GM03348 (cell line): ENCODE measurements at places on chromosomes 3 and 15.

GRCh38 chr15:42138411-42138810, 18.0 kb downstream of the PLA2G4F start:
- no peak for DNase-seq

GRCh38 chr3:142318331-142318730, 92.9 kb upstream of the GK5 start:
- peak; percentile 17 for DNase-seq

GRCh38 chr3:38690185-38690584, 40.7 kb upstream of the SCN5A start:
- DNase-seq, result no peak

- DNase-seq, result no peak
These were observed 66.2 kb downstream of the TAFA4 start for GRCh38 chr3:68866157-68866556.

GRCh38 chr3:81829937-81830336, 68.5 kb upstream of the GBE1 start:
- DNase-seq, result no peak

DNA sequence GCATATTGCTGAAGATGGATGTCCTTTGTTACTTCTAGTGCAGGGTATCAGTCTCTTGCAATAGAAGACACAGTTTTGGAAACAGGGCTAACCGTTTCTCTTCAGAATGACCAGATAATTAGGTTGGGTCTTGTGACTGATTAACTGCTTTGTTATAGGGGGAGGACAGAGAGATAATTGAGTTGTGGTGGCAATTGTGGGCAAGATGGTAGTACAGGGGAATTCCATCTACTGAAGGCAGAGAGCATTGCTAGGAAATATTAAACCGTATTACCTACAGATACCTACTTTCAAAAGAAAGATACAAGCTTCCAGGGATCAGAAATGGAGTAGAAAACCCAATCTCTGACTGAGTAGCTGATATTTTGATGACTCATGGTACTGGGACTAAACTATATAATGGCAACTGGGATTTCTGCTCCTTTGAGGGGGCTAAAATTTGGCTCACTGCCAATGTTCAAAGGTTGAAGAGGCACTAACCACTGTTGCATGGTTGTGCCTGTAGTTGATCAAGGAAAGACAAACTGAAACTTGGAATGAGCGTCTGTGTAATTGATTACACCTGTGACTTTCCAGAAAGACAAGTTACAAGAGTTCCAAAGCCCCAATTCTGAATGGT, 4.2 kb downstream of the PRR23B start:
- no peak for DNase-seq

DNA sequence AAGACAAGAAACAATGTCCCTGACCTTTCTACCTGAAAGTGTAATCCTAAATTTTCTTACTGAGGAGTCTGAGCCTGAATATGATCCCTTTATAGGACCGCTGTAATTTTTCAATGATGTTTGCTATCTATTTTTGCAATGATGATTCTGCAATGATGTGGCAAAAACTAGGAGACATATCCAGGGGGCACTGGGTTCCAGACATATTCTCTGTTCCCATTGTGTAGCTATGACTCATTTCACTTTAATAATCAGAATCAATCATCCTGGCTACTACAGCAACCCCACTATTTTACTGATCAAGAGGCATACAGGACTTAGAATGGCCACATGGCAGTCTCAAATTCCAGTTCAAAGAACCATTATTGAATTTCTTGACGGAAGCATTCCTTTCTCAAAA, 85.9 kb downstream of the AQR start:
- DNase-seq, result no peak

DNA sequence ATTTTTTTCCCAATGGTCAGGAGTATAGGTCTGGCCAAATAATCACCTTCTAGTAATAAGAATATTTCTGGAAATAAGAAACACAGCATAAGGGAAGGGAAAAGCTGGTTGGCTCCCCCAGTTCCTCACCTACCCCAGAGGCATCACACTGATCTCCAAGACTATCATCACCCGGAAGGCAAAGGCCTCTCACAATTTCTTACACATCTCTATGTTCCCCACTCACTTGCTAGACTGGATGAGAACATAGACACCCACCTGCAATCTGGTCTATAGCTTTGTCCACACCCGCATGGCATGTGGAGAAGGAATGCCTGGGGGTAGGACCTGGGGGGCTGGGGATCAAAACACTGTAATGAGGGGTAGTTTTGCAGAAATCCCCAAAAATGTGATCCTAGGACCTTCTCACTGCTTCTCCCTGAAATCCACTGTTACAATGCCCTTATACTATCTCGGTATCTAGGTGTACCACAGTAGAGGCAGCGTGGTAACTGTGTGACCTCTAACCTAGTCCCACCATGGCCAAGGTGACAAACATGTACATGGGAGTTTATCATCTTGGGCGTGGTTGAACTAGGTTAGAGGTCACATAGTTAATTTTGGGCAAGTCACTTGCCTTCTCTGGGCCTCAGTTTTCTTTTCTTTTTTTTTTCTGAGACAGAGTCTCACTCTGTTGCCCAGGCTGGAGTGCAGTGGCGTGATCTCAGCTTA, 29.5 kb upstream of the NRROS start:
- DNase-seq, result no peak

GRCh38 chr3:119534296-119534695, 25.1 kb downstream of the CD80 start:
- no peak for DNase-seq

- no peak for DNase-seq
These were observed 140.5 kb upstream of the SGO1 start for GRCh38 chr3:20326541-20326940.

GRCh38 chr3:70631716-70632307, 319.4 kb upstream of the MDFIC2 start:
- no peak for DNase-seq

GRCh38 chr15:76368122-76368621, 31.6 kb downstream of the ISL2 start:
- DNase-seq, result no peak

DNA sequence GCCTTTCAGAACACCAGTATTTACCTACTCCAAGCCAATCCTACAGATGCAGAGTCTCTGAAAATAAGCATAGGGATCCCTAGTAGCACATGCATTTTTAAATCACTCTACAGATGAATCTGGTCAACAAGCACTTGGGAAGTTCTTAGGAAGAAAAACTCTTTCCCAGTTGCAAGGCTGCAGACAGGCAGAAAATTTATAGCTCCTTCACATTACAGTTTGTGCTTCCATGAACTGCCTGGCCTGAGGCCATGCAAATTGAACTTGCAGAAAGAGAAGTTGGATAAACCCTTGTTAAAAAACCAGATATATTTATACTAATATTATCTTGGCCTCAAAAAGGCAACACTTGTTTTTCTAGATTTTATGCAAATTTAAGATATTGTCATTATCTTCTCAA, 256.9 kb downstream of the EPHA3 start:
- DNase-seq, result no peak

- DNase-seq, result no peak
These were observed 2.9 kb downstream of the RAB43 start for GRCh38 chr3:129118745-129119144.

GRCh38 chr3:55687526-55687925, 200.4 kb upstream of the WNT5A start:
- no peak for DNase-seq

GRCh38 chr15:95486224-95486623, 844.3 kb upstream of the NR2F2 start:
- no peak for DNase-seq

- DNase-seq, result no peak
These were observed 286.4 kb downstream of the UBE2E2 start for GRCh38 chr3:23489300-23490158.

- peak; percentile 87 for DNase-seq
These were observed at the start of gene RFTN1 for GRCh38 chr3:16513141-16514020. RFTN1 (minus strand) TSS chr3:16513699; CDS start chr3:16493869, 19,830 bp downstream.

DNA sequence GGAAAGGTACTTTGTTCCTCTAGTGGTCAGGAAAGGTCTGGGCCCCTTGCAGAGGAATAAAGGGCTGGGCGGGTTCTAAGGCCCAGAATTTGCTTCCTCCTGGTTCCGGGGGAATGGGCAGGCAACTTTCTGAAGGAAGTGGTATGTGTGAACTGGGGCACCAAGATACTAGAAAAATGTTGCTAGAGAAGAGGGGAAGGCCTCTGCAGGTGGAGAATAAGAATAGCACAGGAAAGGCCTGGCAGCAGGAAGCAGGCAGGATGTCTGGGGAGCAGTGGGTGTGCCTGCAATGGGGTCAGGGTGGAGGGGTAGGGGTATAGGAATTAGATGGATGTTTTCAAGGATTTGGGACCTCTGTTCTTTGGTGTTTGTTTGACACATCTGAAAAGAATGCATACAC, 2.0 kb downstream of the SLC22A13 start:
- DNase-seq, result no peak

- peak; percentile 60 for DNase-seq
These were observed 550.6 kb upstream of the NECTIN3 start for GRCh38 chr3:110521019-110521418.

DNA sequence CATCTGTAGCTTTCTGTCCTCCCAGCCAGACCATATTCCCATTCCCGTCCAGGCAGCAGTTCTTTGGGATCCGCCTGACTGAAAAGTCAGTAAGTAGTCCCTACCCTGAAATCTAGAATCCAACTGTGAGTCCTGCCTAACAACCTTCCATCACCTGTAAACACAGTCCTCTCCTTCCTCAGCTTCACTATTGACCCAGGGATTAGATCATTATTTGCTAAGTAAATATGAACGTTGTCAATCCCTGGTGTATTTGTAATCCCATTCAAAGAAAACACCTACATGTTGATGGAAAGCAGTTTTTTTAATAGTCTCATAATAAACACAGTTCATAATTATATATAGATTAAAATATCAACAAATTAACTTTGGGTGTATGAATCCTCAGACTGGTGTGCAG, 732 bp downstream of the SAXO2 start:
- no peak for DNase-seq

- no peak for DNase-seq
These were observed 205.9 kb downstream of the DTWD1 start for GRCh38 chr15:49826640-49827234.

DNA sequence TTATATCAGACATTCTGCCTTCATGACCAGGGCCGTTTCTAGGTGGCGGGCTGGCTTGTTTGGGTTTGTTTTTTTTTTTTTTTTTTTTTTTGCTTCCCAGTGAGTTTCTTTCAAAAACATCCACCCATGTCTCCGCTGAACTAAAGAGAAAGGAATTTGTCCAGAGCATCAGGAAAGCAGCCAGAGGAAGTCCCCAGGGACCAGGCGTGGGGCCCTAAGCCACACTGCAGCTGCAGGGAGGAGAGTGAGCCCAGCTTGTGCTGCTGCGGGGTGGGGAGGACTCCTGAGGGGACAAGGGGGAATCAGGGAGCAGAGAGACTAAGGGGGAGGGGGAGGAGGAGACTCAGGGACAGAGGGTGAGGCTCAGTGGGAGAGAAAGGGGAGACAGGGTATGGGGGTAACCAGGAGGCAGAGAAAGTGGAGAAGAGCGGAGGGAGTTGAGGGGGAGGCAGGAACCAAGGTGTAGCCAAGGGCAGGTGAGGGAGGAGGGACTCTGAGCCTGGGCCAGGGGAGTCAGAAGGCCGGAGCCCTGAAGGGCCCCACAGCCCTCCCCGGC, 49.5 kb downstream of the CYP11A1 start:
- DNase-seq, result peak; percentile 93

GRCh38 chr3:173976281-173976680, 578.7 kb downstream of the NLGN1 start:
- peak; percentile 29 for DNase-seq

DNA sequence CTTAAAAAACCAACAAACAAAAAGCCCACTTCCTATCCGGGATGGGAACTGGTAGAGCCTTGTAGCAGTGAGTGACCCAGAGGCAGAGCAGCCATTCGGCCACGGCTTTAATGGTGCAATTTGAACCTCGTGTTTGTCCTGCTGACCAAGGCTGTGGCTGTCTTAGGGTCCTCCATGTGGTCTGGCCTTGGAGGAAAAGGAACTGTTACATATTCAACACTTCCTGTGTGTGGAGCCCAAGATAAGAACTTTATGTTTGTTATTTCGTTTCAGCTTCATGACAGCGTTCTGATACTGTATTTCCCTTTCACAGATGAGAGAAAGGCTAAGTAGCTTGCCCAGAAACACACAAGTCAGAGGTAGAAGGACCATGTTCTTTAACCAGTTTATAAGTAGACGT, 269.8 kb downstream of the SV2B start:
- DNase-seq, result no peak

GRCh38 chr3:55012091-55012490, 84.2 kb upstream of the LRTM1 start:
- DNase-seq, result no peak

- no peak for DNase-seq
These were observed 514.9 kb upstream of the DPPA4 start for GRCh38 chr3:109852283-109852682.

GRCh38 chr3:6282918-6283317, 578.0 kb upstream of the GRM7 start:
- DNase-seq, result no peak

GRCh38 chr3:18061737-18062656, 319.6 kb upstream of the TBC1D5 start:
- peak; percentile 57 for DNase-seq

DNA sequence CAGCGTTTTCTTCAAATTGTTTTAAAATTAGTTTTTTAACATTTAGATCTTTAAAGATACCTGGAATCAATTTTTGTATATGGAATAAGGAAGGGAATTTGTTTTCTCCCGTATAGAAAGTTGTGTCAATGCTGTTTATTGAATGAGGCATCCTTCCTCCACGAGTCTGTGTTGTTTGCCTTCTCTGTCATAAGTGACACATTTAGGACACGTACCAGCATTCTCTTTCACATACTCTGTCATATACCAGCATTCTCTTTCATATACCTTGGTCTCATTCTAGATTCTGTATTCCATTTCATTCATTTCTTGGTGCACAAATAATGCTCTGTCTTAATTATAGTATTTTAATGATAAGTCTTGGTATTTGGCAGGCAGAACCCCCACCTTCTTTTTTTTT, 10.3 kb downstream of the ATP11B start:
- DNase-seq, result no peak

DNA sequence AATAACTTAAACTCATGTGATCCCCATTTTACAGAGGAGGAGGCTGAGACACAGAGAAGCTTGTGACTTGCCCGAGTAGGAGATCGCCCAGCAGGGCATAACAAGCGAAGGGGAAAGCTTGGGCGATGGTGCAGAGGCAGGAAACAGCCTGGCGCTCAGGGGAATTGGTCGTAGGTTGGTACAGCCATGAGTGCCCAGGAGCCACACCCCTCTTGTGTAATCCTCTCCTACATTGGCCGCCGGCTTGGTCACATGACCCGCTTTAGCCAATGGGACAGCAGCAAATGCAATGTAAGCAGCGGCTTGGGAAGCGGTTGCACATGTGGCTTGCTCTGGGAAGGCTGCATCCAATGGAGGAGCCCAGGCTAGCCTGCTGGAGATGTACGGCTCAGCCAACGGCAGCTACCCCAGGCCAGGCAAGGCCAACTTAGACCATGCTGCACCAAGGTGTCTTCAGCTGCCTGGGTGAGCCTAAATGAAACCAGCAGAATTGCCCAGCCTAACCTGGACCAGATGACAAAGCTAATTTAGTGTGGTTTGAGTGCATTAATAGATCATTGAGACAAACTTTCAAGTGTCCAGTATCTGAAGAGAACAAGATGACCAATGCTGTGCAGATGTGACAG, 50.3 kb upstream of the SLC6A6 start:
- DNase-seq, result no peak
